ENCODE measurements at places on chromosomes 7 and 10. TPM values are rescaled to one million over a fixed set of nuclear protein-coding genes. Genes with fewer than 3 reads are reported as not detected.

DNA sequence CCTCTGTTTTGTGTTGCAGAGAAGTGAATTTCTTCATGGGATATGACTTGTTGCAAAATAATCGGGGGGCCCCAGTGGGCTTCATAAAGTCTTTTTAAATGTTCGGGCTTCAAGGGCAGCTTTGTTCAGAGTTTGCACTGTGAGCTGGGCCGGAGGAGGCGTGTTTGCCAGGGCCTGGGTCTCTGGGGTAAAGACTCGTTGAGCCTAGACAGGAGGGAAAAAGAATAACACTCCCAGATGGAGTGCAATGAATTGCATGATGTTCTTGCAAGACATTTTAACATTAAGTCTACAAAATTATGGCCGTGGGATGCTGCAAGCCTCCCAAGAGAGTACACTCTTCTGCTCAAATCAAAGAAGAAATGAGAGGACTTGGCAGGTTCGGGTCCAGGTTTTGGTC, 23.6 kb downstream of the BMPER start:
- H3K27me3 ChIP-seq: peaks cover 12% of the 10 kb centered on the region
- H3K27ac ChIP-seq: no peak overlapping the region
- H3K4me3 ChIP-seq: no peak overlapping the region
- no peaks in the 10 kb centered on the region for H3K4me1 ChIP-seq

ZPBP gene
- not detected for total RNA-seq

DNA sequence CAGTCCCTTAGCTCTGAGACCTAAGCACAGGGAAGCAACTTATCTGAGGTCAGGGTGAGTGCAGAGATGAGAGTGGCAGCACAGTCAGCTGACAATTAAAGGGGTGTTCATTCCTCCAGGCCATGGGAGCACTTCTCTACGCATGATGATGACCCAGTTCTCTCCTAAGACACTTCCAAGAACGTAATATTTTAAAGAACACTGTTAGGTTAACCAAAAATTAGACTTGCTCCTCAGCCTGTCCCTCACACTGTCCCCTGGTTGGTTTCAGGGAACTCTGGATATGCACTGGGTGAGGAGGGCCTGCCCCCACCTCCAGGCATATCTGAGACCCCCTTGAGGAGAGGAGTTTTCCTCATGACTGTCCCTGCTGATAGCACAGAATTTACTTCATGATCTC, 767.5 kb downstream of the GRID1 start:
- H3K27ac ChIP-seq: no peak overlapping the region
- no peak overlapping the region for H3K4me3 ChIP-seq
- H3K27me3 ChIP-seq: no peaks in the 10 kb centered on the region
- no peak for DNase-seq
- no peaks in the 10 kb centered on the region for H3K4me1 ChIP-seq

GRCh38 chr10:131771634-131772358, 129.0 kb upstream of the PPP2R2D start:
- H3K27ac ChIP-seq: no peak overlapping the region
- no peaks in the 10 kb centered on the region for H3K36me3 ChIP-seq
- peaks cover 4% of the 10 kb centered on the region for H3K27me3 ChIP-seq
- no peak for DNase-seq
- no peak overlapping the region for H3K4me3 ChIP-seq
- no peaks in the 10 kb centered on the region for H3K4me1 ChIP-seq

DNA sequence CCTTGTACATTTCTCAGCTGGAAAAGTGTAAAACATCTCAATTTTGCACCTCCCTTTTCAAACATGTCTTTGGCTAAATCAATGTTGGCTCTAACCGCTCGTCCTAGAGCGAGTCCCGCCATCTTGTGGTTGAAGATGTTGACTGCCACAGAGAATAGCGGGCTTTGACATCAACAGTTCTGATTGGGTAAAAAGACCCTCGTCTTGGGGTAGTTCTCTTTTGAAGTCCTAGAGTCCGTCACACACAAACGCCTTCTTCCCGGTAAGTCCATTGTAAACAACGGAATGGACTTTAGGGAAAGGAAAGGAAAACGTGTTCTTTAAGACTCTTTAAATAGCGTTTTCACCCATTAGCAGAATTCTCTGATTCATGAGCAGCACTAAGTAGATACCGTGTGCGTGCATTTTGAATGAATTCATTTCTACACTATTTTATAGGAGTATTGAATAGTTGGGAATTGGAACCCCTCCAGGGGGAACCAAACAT, 452 bp upstream of the RPP30 start:
- peak overlapping the region; percentile 89 for H3K27ac ChIP-seq
- peaks cover 17% of the 10 kb centered on the region for H3K27me3 ChIP-seq
- H3K36me3 ChIP-seq: peaks cover 16% of the 10 kb centered on the region
- peak overlapping the region; percentile 96 for H3K4me3 ChIP-seq

RAMP3 gene
- total RNA-seq: not detected

DNA sequence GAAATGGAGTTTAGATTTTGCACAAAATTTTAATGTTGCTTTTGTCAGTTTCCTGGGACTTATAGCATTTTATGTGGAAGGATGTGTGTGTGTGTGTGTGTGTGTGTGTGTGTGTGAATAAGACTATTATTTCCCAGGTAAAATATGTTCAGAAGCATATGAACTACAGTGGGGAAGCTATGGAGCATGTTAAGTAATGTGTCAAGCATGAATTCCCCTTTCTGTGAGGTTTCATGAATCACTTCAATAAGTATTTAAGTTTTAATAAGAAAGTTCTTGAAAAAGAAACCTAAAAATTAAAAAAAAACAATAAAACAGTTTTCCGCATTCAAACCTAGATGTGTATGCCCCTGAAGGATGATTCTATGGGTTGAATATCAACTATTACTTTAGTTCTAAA, 693 bp downstream of the CREB5 start:
- no peak overlapping the region for H3K4me3 ChIP-seq
- DNase-seq: no peak

GRCh38 chr7:103123529-103123928, 25.4 kb downstream of the NAPEPLD start:
- peaks cover 66% of the 10 kb centered on the region for H3K36me3 ChIP-seq
- no peaks in the 10 kb centered on the region for H3K4me1 ChIP-seq
- no peak for DNase-seq
- H3K27ac ChIP-seq: no peak overlapping the region
- H3K27me3 ChIP-seq: no peaks in the 10 kb centered on the region

DNA sequence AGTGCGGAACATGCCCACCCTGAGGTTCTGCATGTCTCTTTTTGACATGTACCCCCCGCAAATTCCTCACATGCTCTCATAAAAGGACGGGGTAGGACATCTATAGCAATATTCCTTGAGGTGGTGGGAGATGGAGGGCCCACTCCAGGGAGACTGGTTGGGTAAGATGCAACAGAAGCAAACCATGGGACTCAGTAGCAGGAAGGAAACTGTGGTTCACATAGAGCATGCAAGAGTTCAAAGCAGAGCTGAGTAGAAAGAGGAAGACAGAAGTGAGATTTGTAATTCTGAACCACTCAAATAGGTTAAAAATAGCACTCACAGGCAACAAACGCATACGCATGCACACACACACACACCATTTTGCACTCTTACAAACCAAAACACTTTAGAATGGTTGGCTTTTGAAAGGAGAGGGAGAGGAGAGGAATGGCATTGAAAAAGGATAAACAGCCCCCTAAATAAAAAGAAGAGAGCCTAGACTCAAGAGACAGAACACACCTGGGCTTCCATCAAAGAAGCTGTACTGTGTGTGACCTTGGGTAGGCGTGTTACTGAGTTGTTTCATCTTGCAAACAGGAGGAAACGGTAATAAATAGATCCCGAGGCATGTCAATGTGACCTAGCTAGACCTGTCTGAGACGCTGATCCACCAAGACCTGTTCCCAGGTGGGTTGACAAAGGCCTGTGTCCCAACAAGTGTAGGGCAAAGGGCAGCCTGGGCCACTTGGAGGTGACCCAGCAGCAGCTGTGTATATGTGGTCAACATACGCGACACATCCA, 77.6 kb upstream of the LRRC4 start:
- no peaks in the 10 kb centered on the region for H3K36me3 ChIP-seq
- H3K4me3 ChIP-seq: peak overlapping the region; percentile 76
- no peak for DNase-seq
- peak overlapping the region; percentile 90 for H3K27ac ChIP-seq

Data from activated B cell treated with CpG ODN at 0.5 μM for 24 hours (primary cell).